H9 (cell line): ENCODE measurements at places on chromosomes 11 and 22. TPM values are rescaled to one million over a fixed set of nuclear protein-coding genes. Genes with fewer than 3 reads are reported as not detected.

TREH gene
- total RNA-seq, result not detected in 2 replicates

CCDC157 gene
- 4.3 and 4.8 TPM in 2 replicates for total RNA-seq

CASP12 gene
- not detected in 2 replicates for total RNA-seq

ESAM gene
- 0.33 and 0.92 TPM in 2 replicates for total RNA-seq

PRSS23 gene
- total RNA-seq, result 6.3 and 6.9 TPM in 2 replicates

IGLL1 gene
- not detected in 2 replicates for total RNA-seq

OR4D5 gene
- total RNA-seq, result not detected in 2 replicates

PGGHG gene
- total RNA-seq, result 57.9 and 58.3 TPM in 2 replicates

FBLN1 gene
- total RNA-seq, result 137 and 140 TPM in 2 replicates

OR8G5 gene
- total RNA-seq, result not detected in 2 replicates

CHRNA10 gene
- total RNA-seq, result 2.1 and 2.4 TPM in 2 replicates

MARK2 gene
- total RNA-seq, result 45.7 and 49.6 TPM in 2 replicates

FGF19 gene
- 7.4 and 7.7 TPM in 2 replicates for total RNA-seq

PLA2G3 gene
- 8.2 and 8.3 TPM in 2 replicates for total RNA-seq

ARHGAP8 gene
- 29.3 and 35.4 TPM in 2 replicates for total RNA-seq

MICAL2 gene
- total RNA-seq, result 4.7 and 6.0 TPM in 2 replicates

SSTR3 gene
- 0.68 and 0.72 TPM in 2 replicates for total RNA-seq

SLC22A8 gene
- not detected in 2 replicates for total RNA-seq
